Activated CD4-positive, CD25-positive, alpha-beta regulatory T cell treated with anti-CD3 and anti-CD28 coated beads, Interleukin-2, amount 50 U/mL, for 72 hours (primary cell): ENCODE measurements at places on chromosomes 6 and 20.

- no peak for DNase-seq
Measured at GRCh38 chr20:16364320-16364687, 208.9 kb downstream of the KIF16B start.

- no peak for DNase-seq
Measured at GRCh38 chr20:37081717-37082289, 14.0 kb downstream of the RBL1 start.

DNA sequence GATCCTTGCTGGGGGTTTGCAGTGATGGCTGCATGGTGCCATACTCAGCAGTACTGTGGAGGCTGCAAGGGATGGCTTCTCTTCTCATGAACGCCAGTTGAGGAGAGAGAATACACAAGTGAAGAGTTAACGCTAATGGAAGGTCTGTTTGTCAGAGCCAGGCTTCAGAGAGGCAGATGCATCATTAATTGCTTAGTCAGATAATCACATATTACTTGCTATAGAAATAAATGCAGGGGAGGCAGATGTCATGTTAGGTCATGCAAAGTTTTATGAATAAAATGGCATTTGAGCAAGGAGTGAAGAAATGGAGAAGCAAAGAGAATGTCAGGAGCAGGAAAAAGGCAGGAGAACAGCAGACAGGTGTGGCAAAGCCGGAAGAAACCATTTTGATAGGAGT lies 51.2 kb downstream of the CDS2 start:
- DNase-seq: no peak

GRCh38 chr6:63897459-63897858 lies 261.9 kb downstream of the PHF3 start:
- DNase-seq: no peak

DNA sequence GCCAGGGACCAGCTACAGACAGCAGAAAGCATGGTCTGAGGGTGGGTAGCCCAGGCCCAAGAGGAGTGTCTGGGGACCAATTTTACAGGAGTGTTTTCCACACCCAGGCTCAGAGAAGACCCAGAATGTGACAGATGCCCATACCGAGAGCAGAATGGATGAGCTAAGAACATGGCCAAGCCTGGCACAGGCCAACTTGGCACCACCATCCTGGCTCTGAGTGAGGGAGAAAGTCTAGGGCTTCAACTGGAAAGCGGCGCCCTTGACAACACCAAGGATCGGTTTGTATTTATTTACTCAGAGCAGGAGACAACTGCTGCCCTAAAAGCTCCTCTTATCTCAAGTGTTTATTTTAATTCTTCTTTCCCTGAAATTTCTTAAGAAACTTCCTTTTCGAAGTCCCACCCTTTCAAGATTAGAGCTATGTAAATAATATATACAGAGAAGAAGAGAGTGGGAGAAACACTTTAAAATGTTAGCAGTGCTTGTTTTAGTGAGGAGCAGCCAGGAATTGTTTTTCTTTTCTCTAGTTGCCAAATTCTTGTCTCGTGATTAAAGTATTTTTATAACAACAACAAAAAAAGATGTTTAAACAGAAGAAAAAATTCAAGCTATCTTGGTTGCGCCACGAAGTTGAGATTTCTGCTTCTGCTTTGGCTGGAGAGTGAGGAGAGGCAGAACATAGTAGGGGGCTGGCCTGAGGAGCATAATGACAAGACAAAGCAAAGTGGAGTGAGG lies 16.2 kb downstream of the TNXB start:
- DNase-seq: no peak

- DNase-seq: no peak
Measured at GRCh38 chr20:53668992-53669391, 75.4 kb upstream of the ZNF217 start.

DNA sequence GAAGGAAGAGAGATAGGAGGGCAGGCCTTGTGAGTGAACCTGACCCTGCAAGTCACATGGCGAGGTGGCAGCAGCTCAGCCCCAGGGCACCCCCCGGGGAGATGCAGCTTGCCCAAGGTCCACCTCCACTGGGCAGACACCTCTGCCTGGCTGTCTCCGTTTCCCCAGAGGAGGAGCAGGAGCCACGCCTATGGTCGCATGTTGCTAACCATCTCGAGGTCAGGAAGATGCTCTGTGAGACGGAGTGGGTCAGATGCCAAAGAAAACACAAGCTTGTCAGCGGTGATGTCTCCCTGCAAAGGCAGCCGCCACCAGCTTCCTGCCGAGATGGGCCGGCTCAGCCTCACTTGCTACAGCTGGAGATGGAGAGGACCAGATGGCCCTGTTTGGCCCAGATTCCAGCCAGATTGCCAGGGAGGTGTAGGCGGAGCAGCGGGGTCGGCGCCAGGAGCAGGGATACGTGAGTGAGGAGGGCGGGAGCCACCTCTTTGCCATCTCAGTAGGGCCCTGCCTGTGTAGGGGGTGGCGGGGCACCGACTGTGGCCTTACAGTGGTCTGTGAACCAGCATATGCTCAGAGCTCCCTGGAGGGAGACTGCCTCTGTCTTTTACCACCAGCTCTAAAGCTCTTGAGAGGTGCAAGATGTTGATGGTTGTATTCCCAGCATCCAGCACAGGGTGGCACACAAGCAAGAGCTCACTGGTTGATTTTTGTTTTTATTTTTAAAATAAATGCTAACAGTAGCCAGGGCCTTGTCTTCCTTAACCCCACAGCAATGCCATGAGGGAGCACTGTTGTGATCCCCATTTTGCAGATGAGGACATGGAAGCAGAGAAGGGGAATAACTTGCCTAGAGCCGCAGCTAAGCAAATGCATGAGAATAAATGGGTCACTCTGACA lies 42.9 kb upstream of the FAM83D start:
- DNase-seq: no peak

- DNase-seq: no peak
Measured at GRCh38 chr20:50844430-50845100, 49.7 kb downstream of the BCAS4 start.

DNA sequence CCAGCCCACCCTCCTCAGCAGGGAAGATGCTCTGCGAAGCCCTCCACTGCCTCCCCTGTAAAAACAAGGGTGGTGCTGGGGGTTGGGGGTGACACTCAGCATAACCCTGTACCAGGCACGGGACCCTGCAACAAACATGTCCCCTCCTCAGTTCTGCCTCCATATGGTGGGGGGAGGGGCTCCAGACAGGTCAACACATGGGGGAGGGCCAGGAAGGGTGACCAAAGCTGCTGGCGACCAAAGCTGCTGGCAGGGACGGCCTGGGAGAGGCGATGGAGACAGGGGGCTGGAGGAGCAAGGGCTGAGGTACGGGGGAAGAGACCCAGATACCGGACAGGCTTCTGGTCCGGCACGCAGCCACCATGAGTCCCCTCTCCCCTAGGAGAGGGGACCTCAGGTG lies 123.2 kb downstream of the TAF4 start:
- DNase-seq: no peak

- DNase-seq: no peak
Measured at GRCh38 chr20:3680701-3681351, 984 bp downstream of the ADAM33 start.

GRCh38 chr6:119482850-119483285 lies 133.3 kb upstream of the MAN1A1 start:
- DNase-seq: no peak

- DNase-seq: no peak
Measured at GRCh38 chr6:42103753-42104094, 38.7 kb downstream of the C6orf132 start.

GRCh38 chr6:137995371-137995770 lies 111.8 kb downstream of the PERP start:
- DNase-seq: no peak

DNA sequence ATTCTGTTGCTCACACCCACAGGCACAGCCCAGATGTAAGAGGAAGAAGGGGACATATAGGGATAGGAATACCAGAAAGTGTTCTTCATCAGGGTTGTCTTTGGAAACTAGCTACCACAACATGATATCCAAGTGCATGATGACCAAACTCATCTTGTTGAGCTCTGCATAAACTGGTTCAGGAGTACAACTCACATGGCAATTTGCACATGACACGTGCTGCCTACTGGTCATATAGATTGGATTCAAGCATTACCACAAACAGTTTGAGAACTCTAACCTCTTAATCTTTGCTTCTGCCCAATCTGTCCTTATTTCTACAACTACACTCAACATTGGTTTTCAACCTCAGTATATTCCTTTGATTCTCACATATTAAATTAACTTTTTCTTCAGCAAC lies 184.7 kb upstream of the PCSK2 start:
- DNase-seq: no peak

DNA sequence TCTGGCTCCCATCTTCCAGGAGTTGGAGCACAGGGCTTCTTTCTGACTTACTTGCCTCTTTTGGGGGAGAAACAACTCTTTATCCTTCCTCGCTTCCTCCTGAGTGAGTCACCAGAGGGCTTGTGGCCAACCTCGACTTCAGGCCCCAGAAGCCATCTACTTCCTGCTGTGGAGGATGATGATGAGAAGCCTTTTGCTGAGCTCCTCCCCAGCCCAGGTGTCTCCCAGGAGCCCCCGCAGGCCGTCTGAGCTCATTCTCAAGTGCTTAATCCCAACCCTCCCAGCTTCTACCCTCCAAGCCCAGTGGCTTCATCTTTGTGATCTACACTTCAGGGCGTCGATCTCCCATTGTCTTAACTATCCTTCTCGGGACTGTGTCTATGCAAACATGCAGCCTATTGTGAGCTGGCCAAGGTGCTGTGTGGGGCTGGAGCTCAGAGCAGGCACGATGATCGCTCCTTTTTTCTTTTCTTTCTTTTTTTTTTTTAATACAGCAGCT lies 27.9 kb downstream of the SDCBP2 start:
- no peak for DNase-seq

DNA sequence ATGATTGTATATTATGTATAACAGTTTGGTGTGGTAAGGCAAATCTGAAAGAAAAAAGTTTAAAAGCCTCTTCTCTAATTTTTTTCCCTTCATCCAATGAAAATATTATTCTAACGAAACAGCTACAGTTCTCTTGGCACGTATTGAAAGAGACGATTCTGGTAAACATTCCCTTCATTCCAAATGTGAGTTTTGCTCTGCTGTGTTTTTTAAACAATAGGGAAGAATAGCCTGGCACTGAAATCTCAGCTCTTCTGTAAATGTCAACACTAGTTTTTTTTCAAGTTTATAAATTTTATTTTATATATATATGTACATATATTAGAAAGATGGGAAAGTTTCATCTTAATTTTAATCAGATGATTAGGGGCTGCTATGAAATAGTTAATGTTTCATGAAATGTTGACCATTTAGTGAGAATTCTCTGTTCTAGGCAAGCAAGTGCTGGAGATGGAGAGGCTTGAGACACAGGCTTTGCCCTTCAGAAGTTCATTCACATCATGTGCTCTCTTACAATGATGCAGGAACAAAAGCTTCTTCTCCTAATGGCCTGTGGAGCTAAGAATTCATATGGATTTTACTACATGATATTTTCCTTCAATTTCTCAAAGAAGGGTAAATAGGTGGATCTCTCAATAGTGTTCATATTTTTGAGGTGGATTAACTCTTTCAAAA lies 4.1 kb downstream of the PAQR8 start:
- no peak for DNase-seq

DNA sequence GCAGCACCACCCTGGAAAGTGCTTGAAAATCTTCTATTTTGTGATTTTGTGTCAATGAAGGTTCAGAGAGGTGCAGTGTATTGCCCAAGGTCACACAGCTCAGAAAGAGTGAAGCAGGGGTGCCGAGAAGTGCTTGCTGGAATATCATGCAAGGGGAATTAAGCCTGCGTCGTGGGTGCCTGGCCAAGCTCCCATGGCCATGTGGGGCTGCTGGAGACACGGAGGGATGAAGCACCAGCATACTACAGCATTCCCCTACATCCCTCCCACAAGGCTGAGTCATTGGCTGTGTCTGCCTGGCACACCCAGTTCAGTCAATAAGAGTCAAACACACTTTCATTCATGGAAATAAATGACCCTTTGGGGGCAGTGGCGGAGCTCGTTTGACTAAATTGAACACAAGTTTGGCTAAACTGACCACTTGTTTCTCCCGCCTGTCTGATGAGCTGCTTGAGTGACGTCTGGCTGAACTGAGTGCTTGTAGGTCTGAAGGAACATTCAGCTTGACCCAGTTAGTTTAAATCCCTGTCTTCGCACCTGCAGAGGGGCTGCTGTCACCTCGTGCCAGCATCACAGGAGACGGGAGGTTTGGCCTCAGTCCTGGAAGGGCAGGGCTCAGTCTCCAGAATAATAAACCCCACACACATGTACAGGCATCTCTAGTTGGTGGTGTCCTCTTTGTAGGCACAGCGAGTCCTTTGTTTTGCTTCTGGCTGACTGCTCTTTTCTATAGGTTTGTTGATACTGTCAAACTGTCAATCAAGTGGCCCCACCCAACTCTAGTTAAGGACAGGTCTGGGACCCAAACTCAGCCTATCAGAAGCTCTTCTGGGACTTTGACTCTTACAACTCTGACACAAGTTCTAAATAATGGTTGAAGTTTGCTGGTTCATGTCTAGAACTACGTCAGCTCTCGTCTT lies 8.4 kb upstream of the TGM2 start:
- DNase-seq: no peak
